ENCODE measurements at places on chromosomes 16 and 17.
A peak's percentile ranks its signal among the peaks of the same experiment; 100 is the strongest.

DNA sequence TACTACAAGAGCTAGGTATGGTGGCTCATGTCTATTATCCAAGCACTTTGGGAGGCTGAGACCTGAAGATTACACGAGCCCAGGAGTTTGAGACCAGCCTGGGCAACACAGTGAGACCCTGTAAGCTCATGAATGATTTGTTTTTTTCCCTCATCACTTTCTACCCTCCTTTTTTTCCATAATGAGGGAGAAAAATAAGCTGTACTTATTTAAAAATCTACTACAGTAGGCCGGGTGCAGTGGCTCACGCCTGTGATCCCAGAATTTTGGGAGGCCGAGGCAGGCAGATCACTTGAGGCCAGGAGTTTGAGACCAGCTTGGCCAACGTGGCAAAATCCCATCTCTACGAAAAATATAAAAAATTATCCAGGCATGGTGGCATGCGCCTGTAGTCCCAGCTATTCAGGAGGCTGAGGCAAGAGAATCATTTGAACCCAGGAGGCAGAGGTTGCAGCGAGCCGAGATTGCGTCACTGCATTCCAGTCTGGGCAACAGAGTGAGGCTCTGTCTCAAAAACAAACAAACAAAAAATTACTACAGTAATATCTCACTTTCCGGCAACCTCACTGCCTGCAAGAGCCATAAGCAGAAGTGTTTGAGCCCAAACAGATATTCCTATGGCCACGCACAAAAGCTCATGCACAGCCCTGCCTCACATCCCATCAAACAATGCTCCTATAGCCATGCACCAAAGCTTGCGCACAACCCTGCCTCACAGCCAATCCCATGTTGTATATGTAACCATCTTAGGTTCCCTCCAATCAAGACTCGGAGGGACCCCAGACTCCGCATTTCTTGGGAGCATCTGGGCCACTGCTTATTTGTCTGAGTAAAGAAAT is 37.4 kb downstream of the TK2 start:
- DNase-seq = no peak

GRCh38 chr16:1337486-1337885 is 4.0 kb downstream of the BAIAP3 start:
- DNase-seq = no peak

GRCh38 chr16:57689762-57690558 is 4.6 kb upstream of the DRC7 start:
- no peak for DNase-seq

DNA sequence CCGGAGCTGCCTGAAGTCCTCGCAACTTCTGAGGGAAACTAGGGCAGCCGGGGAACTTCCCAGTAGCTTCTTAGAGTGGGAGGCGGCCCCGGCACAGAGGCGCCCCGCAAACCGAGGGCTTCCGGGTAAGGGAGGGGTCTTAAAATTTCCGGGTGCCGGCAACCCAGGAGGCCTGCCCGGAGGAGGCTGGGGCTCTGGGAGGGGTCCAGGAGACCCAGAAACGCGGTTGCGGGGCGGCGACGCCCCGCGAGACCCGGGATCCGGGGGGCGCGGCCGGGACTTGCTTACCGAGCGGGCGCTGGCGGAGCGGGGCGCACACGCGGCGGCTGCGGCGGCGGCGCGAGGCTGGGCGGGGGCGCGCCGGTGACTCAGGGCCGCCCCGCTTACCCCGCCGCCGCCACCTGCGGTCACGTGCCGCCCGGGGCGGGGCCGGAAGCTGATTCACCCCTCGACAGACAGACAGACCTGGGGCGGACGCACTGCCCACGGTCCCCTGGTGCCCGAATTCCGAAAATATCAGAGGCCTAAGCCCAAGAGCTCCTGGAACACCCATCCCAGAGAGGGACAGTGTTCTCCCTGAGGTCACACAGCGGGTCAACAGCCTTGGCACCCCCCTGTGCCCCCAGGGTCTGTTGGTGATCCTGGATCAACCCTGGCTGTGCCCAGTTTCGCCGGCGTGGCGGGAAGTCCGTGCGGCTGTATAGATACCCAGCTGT is at the start of gene FAM83G:
Gene FAM83G (minus strand): TSS at position 344 of the 716 bp plus-strand sequence. CDS start 723 bp downstream, outside the sequence.
- no peak for DNase-seq

- peak; percentile 88 for DNase-seq
Measured at GRCh38 chr16:68737046-68737729, at the start of gene CDH1. TSS of gene CDH1 (plus strand) at chr16:68737292. CDS start at chr16:68737416, 124 bp downstream.

DNA sequence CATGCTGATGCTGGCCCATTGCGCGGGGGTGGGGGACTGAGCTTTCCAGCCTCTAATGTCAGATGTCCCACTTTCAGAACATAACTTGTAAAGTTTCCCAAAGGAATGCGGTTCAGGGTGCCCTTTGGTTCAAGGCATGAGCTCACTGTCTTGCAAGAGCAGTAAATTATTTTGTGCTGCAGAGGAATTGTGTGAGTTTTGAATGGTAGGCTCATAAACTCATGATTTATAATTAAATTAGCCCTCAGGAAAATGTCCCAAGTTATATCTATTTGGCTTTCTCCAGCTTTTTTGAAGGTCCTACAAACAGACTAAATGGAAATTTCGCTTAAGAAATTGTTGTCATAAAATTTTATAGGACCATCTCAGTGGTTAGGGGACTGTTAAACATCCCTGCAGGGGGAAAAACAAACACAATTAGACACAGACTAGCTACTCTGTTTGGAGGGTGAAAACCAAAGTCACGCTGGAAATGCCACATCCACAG is 321.8 kb downstream of the HS3ST3B1 start:
- no peak for DNase-seq

DNA sequence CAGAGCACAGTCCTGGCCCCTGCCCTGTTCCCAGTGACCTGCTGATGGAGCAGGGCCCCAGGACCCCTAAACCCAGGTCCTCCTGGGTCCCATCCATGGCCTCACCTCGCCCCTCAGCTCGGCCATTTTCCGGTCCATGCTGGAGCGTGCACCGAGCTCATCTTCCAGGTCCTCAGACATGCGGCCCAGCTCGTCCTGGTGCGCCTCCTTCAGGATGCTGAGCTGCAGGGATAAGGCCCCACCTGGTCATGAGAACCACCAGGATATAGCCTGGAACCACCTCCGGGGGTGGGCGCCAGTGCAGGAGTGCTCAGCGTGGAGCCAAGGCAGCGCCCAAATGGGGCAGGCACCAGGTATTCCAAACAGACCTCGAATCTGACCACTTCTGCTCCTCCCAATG is 17.9 kb downstream of the CCDC102A start:
- DNase-seq = no peak

GRCh38 chr17:70172923-70173322 is 3.6 kb downstream of the KCNJ2 start:
- DNase-seq = no peak

GRCh38 chr17:64413513-64413912 is 22.9 kb upstream of the PECAM1 start:
- DNase-seq = no peak

DNA sequence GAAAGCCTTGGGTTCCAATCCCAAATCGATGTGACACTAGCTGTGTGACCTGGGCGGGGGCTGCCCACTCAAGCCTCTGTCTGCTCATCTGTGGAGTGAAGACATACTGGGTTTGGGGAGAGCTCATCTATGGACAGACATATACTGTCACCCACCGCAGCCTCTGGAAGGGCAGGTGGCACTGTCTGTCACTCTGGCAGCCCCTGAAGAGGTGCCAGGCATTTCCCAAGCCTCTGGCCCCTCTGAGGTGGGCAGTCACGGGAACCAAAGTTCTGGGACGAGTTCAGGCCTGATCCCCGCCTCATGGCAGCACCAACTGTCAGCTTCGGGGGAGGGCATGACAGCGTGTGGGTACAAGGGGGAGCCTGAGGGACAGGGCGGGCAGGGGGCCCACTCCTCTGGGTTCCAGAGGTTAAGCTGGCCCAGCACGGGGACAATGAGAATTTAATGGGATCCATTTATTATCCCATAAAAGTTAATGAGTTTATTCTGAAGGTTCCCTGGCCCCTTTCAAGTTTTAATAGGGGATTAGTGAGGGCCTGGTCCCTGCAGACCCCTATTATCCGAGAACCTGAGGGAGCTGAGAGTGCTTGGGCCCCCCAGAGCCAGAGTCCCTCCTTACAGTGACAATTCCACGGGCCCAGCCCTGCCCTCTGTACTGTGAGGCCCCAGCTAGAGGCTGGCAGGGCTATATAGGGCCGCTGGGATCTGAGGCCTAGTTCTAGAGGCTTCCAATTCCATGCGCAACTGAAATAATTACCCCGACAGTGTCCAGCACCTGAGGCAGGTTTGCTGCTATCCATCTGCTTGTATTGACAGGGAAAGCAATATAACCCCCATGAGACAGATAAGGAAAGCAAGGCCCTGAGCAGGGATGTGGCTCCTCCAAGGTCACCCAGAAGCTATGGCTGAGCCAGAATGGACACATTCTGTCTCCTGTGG is 18.8 kb downstream of the SEZ6 start:
- DNase-seq = no peak

DNA sequence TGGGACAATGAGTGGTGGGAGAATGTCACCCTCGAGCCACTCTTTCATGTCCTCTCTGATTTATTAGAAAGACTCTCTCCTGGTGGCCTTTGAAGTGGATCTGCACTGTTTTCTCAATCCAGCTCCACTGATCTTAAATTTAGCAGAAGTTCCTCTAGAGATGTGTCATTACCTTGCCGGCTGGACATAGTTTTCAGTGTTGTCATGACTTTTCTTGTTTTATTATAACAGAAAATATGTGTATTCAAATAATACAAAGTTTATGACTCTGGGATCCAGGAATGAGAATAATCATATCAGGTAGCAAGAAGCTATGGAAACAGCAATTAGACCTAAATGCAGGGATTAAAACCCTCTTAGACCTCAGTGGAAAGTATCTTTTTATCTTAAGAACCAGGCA is 247.5 kb upstream of the ELAC2 start:
- DNase-seq = no peak

GRCh38 chr16:10990378-10990777 is 46.0 kb downstream of the CLEC16A start:
- DNase-seq = no peak

- no peak for DNase-seq
Measured at GRCh38 chr16:85134076-85134788, 22.0 kb upstream of the CIBAR2 start.

GRCh38 chr17:49708515-49709183 is 885 bp upstream of the SLC35B1 start:
- DNase-seq = no peak

DNA sequence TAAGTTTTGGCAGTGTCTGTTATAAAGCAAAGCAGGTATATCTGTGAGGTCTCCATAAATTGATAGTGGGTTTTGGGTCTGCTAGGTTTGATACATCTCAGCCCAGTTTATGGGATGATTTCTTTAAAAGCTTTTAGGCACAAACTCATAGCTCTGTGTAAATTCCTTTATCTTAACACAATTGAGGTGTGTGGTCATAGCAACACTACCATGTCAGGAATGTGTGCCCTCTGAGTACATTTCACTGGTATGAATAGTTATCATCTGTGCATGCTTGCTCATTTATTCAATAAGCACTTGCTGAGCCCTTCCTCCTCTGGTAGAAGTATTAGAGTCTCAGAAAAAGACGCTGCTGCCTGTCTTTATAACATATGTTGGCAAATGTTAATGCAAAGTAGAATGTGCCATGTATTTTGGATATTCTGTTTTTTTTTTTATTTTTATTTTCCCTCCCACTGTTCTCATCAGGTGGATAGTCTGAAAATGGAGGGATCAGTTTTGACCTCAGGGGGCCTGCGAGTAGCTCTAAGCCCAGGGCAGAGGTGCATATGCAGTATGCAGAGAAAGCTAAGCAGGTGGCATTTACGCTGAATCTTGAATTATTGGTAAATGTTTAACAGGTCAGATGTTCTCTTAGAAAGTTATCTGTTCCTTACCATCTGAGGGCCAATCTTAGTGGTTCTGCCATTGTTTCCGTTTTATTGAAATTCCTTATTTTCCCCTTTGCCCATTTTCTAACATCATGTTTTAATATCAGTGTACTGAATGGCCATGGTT is 90.7 kb downstream of the WNT3 start:
- DNase-seq = no peak

DNA sequence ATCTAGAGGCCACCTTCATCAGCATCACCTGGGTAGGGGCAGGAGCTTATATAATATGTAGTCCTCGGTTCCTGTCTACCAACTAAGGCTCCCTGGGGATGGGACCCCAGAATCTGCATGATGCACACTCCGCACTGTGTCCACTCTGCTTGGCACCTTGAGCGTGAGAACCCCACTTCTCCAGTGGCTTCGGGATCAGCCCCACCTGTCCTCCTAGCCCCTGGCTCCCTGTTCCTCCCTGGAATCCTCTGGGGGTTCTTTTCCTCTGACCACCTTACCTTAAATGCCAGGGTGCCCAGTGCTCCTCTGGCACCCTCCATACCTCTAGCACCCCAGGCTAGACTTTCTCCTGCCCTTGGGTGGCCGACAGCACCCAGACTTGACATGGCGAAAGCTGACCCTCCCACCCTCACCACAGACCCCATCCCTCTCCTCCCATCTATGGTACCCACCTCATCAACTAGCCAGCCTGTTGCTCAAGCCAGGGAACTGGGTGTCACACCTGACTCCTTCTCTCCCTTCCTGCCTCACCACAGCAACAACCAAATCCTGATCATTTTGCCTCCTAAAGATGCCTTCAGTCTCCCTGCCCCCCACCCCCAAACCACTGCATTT is 2.8 kb upstream of the NXPH3 start:
- no peak for DNase-seq

DNA sequence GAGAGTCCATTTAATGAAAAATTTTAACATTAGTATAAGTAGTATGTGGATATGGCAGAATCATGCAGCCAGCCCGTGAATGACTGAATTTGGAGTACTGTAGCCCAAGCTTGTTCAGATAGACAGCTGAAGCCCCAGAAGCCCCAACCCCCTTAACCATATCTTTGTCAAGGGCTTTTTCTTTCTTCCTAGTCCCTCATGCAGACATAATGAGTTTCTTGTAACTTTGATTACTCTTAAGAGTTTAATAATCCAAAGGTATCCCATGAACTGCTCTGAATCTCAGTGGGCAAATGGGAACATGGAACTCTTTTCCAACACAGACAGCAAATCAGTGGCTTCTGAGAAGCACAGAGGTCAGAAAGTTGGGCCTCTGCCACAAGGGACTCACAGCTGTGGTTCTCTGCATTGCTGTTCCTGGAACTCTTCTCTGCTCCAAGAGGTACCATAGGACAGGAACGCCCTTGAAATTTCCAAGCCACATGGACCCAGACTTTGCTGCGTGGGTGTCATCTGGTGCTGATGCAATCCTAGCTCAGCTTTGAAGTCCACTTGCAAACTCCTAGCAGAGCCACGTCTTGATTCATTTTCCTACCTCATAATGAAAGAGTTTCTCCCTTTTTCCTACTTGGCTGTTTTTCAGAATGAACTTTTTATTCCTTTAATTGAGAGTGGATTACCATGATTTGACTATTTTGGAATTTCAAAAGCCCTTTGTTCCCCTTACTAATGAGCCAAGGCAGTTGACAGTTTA is 18.1 kb downstream of the LYRM1 start:
- no peak for DNase-seq

- DNase-seq = no peak
Measured at GRCh38 chr17:33469911-33470310, 176.8 kb upstream of the ASIC2 start.

GRCh38 chr17:6090253-6090652 is 20.1 kb downstream of the WSCD1 start:
- no peak for DNase-seq
